ENCODE measurements at places on chromosomes 16 and 17.

DNA sequence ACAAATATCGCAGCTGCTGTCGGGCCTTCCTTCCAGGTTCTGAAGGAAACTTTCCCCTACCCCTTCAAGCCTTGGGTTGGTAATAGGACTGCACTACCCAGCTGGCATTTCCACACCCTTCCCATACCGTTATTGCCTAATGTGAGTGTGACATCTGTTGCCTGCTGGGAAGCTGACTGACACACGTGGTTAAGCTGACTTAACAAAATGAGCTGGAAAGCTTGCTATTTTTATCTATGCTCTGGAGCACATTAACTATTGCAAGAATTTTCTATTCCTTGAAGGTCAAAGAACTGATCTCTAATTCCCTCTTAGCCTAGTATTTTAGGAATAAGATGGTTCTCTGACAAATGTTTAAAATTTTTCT, 79.5 kb downstream of the PMP22 start:
- no peak for DNase-seq

- DNase-seq: no peak
These were observed at the start of gene ADAP2 for GRCh38 chr17:30921544-30922196. Gene ADAP2 (plus strand): TSS chr17:30921945. CDS start chr17:30922015, 70 bp downstream.

DNA sequence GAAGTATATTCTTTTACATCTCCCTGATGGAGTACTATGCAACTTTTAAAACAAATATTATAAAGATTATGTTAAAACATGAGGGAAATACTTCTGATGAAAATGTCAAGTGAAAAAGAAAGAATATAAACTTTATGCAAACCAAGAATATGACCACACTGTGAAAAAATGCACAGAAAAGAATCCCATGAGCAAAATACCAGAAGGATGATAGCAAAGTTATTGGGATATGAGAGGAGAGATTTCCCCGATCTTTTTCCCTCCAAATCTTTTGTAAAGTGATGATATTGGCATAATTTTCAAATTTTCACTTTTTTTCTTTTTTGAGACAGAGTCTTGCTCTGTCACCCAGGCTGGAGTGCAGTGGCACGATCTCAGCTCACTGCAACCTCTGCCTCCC, 36.6 kb upstream of the SMURF2 start:
- no peak for DNase-seq

- no peak for DNase-seq
These were observed 13.1 kb upstream of the SEPHS2 start for GRCh38 chr16:30458561-30459394.

DNA sequence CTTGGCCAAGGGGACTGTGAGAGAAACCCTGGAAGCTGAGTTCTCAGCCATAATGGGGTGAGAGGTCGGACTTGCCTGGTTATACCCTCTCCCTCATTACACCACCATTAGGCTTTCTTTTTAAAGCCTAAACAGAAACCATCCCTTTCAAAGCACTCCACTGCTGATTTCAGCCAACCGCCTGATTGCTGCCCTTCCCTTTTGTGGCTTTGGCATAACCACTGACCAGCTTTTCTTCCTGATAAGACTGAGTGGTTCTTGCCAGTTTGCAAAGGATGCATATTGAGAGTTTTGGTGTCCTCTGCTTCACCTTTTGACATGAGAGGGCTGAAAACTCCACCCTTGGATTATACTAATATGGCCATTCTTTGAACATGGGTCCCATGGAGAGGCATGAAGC, 308.2 kb upstream of the GOT2 start:
- DNase-seq: no peak

DNA sequence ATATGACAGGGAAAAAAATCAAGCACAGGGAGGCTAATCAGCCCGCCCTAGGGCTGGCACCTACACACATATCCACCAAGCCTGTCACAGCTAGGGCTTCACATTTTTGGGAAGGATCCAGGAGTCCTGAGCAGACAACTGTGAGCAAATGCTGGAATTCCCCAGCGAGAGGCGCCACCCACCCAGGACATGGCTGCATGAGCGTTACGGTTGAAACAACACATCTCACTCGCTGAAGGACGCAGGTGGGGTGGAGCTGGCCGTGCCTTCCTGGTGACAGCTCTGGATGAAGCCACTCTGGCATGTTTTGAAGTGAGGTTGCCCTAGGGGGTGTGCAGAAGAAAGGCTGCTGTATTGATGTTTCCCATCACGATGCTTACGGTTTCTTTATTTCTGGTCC, 315.1 kb upstream of the EEF2KMT start:
- no peak for DNase-seq

GRCh38 chr16:83248735-83249463, 558.9 kb upstream of the HSBP1 start:
- no peak for DNase-seq

Data from NCI-H187 treated with DMSO at 0.1 percent for 48 hours (cell line).